Urothelium cell line (cell line): ENCODE measurements at places on chromosomes 12 and 14.

DNA sequence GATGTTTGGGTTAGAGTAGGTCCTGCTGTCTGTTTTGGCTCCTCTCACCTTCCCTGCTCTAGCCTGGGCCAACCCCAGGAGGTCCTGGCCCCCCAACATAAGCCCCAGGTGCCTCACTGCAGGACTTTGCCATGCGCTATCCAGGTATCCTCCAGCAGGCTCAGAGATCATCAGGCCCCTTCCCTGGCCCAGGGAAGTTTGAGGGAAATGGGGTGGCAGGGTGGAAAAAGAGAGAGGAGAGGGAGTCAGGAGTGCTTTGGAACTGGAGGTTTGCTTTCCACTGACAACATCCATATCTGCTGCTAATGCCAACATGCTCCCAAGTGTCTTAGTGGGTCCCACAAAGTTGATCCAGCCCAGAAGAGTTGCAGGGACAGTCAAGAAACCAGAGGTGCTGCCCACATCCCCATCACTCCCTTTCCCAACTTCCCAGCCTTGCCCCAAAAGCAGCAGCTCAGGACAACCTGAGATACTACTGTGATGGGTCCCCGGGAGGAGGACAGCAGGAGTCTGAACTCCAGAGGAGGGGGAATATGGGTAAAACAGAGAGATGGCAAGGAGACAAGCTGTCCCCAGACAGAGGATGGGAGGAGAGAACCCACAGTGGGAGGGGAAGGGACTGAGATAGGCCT, 677 bp downstream of the TNS2 start:
- no peak for DNase-seq

DNA sequence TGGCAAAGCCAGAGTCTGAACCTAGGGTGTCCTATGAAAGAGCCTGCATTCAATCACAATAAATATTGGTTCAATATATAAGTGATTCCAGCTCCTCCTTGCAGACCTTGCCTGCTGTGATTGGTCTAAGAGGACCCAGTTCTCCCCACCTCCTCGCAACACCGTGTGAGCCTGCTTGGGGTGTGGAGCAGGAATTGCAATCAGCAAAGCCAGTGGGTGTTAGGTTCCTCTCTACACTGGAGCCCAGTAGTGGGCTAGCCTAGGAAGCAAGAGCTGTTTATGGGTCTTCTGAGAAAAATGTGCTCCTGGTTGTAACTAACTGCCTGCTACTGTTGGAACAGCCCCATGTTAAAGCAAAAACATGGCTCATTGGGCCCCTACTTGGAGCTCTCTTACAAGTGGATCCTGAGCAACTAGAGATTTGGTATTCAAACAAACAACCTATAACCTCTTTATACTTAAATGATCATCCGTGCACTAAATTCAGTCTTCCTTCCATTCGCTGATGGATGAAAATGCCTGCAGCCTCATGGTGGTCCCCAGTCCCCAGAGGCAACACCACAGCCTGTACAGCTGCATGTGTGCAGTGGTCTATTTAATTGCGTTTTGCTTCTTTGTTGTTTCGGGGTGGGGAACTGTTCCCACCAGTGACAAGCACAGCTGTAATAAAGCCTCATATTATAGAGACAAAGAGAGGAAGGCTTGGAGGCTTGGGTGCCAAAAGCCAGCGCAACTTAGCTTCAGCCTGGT, 3.7 kb upstream of the SELPLG start:
- DNase-seq, result no peak

DNA sequence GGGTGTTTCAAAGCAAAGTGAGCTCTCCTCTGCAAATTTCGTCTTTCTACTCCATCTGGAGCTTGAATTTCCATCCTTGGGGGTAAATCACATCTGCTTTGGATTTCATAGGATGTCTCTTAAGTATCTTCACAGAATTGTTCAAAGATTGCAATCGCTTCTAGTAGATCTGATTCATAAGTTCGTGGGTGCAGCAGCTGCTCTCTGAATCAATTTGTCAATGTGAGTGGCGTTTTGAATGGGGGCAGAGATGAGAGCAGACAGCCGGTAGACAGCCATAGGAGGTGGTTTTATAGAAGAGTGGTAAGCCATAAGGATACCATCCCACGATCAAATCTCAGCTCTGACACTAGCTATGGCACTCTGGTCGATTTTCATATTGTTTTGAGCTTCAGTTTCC, 146.0 kb upstream of the RPH3A start:
- no peak for DNase-seq

DNA sequence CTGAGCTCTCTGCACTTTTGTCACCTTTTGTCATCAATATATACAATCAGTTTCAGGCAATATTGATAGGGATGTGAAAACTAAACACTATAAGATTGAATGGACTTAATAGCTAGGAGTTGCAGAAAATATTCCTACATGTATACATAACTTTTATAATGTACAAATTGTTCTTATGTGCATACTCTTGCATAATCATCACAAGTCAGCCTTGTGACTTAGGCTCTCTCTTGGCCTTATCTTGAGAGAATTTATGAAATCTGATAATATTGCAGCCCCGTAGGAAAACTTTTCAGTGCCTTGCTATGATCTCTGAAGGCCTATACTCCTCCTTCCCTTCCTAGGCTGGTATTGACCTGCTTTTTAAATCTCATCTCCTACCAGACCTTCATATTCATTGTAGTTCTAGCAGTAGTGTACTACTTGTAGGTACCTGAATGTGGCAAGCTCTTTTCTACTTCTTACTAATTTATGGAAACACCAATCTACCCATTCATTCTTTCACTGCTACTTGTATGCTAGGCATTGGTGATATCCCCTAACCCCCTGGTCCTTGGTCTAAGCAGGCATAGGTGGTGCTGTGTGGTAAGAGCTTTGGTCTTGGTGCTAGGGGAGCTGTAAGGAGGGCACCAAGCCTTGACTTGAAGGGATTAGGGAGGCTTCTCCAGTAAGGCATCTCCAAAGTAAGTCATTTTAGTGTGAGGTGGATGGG, 100.0 kb downstream of the PRKCH start:
- no peak for DNase-seq

GRCh38 chr12:54378796-54379397, 5.6 kb downstream of the ZNF385A start:
- peak; percentile 92 for DNase-seq

- DNase-seq, result no peak
Observed at GRCh38 chr14:22884738-22885523, 1.9 kb downstream of the REM2 start.

DNA sequence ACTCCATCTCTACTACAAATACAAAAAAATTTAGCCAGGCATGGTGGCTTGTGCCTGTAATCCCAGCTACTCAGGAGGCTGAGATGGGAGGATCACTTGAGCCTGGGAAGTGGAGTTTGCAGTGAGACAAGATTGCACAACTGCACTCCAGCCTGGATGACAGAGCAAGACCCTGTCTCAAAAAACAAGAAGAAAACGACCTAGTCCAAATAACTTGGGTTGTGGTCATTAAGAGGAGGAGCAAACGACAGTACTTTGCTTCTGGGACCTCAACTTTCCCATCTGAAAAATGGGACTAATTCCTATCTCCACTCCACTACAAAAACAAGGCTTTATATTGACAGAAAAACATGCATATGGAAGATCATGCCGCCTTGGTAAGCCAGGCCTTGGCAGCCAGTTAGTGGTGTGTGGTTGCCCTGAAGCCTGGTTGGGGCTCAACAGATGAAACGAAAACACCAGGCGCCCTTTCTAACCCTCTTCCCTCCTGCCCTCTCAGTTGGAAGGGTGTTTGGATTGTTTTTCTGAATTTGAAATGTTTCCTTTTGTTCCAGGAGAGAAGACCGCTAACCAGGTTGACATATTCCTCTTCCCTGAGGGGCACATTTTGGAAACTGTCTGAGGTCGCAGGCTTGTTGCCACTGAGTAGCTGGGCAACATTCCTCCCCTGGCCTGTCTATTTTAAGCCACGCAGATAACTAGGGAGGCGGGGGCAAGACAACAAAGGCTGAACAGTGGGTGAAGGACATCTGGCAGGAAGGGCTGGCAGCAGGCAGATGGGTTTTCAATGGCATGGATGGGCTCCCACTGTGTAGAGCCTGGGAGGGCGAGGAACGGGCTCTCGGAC, 13.7 kb upstream of the VPS37B start:
- DNase-seq, result peak; percentile 23

- DNase-seq, result no peak
Observed at GRCh38 chr12:93571365-93571924, 1.0 kb upstream of the SOCS2 start.

- no peak for DNase-seq
Observed at GRCh38 chr14:98099527-98099926, 1172.5 kb downstream of the BCL11B start.

- DNase-seq, result no peak
Observed at GRCh38 chr14:69376439-69376838, 21.7 kb downstream of the ERH start.

- no peak for DNase-seq
Observed at GRCh38 chr14:102892651-102893050, 29.8 kb upstream of the AMN start.

DNA sequence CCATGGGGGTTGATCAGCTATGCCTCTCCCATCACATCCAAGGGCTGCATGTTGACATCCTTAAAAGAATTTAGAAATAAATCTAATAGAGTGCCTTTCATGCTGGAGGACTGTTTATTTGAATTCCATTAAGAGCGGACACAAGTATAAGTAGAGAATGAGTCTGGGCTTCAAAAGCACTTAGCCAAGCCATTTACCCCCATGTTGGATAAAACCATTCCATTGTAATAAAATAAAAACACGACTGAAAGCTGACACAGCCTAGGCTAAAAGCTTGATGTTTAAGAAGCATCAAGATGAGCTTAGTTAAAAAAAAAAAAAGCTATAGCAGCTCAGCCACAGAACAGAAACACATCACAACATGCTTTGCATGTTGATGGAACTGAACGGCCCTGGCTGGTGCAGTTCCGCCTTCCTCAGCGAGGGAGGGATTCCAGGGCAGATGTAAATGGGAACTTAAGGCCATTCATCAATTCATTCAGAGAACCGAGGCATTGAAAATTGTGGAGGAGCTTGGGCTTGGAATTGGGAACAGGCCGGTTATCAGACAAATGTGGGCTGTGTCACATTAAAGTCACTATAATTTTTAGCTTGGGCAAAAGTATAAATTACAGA, 41.2 kb downstream of the TMEM132D start:
- DNase-seq, result no peak

GRCh38 chr14:52703225-52703624, 3.8 kb upstream of the PSMC6 start:
- DNase-seq, result peak; percentile 40

DNA sequence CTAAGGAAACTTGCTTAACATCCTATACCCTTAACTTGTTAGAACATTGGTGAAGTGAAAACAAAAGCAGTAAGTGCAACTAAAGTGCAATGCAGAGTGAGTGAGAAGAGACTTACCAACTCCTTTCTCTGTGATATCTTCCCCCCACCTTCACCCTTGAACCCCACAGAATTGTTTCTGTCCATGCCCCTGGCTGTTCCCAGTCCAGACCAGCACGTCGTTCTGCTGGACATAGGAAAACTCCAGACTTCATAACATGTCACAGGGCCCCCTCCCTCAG, 91.9 kb downstream of the DAD1 start:
- DNase-seq, result no peak

DNA sequence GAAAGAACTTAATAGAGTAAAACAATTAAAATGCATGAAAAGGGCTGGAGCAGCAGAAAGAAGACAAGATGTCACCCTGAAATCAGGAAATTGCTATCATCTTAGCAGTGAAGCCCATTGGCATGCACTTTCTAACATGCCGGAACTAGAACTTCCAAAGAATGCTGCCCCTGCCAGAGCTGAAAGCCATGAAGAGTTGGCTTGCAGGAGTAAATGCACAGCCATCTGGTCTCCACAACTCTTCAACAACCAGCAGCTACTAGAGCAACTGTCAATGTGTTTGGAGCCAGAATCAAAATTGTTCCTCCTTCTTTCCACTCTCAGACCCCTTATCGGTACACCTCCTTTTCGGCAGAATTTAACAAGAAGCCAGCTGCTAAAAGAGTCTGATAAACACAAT, 414.1 kb downstream of the KCNH5 start:
- DNase-seq, result no peak

- DNase-seq, result no peak
Observed at GRCh38 chr14:50087341-50088116, 28.8 kb downstream of the VCPKMT start.

DNA sequence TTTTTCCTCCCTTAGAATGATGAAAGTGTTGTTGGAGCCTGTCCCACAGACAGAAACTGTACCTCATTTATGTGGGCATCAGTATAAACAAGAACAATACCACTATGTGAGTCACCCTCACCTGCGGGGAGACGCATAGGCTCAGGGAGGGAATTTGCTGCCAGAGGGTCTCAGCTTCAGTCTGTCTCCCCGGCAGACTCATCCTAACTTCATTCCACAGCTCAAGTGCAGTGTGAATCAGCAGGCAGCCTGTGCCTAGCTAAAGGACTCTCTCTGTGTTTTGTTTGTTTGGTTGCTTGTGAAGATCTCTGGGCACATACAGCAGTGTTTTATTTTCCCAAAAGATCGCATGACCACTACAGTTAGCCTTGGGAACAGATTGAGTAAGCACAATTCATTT, 98.9 kb downstream of the PRKCH start:
- DNase-seq, result peak; percentile 85

- DNase-seq, result peak; percentile 73
Observed at GRCh38 chr12:7219599-7220243, 30.2 kb downstream of the PEX5 start.

- DNase-seq, result peak; percentile 28
Observed at GRCh38 chr14:91300283-91300895, 55.9 kb upstream of the GPR68 start.

DNA sequence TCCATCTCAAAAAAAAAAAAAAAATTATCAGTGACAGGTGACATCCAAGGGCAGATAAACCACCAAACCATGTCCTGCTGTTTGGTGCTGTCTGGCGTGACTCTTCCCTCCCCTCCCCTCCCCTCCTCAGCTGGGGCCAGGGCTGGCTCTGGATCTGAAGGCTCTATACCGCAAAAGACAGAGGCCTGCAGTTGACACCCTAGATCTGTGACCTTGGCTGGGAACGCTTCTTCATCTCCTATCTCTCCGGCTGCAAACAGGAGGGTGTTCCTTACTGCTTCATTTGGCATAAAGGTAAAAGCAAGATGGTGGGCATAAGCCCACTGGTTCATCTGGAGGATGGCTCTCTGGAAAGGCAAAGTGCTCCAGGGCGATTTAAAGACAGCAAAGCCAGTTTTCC, 126.8 kb upstream of the PRMT8 start:
- DNase-seq, result no peak

DNA sequence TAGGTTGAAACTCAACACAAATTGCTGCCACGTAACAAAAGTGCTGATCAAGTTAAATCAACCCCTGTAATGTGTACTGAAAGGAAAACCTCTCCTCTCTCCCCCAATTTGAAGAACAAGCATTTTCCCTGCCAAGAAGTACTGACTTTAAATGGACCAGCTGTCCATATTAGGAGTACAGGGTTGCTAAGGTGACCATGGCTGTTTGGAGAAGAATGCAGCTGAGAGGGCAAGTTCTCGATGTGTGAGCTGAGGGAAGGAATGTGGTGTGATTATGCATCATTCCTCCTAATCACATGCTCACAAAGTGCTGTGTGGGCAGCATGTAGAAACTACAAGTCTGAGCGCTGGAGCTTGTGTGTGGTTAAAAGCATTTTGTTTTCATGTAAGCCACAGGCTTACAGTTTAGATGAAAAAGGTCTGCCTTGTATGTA, 50.9 kb upstream of the CCT2 start:
- peak; percentile 68 for DNase-seq

- no peak for DNase-seq
Observed at GRCh38 chr14:55980970-55981369, 137.2 kb upstream of the PELI2 start.

- no peak for DNase-seq
Observed at GRCh38 chr12:124384299-124384894, 89.5 kb downstream of the RFLNA start.
